ENCODE measurements at places on chromosomes 13 and 19.
A peak's percentile ranks its signal among the peaks of the same experiment; 100 is the strongest.

- DNase-seq = no peak
Observed at GRCh38 chr13:45873491-45874325, 22.2 kb upstream of the SIAH3 start.

- no peak for DNase-seq
Observed at GRCh38 chr13:103908911-103909310, 842.7 kb upstream of the SLC10A2 start.

DNA sequence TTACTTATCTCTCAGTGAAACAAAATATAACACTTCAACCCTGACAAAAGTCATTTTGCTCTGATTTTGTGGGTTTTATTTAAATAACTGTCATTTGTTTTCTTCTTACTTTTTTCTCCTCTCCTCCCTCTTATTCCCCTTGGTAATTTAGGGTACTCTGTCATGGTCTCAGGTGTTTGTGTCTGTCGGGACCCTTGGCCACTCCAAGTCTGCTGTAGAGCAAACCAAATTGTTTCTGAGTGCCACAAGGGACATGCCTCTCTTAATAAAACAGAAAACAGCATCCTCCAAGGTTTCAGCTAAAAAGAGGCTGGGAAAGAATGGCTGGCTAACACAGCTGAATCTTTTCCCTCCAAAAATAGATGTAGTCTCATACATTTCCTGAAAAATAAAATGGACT lies 573.1 kb upstream of the KLF12 start:
- no peak for DNase-seq

DNA sequence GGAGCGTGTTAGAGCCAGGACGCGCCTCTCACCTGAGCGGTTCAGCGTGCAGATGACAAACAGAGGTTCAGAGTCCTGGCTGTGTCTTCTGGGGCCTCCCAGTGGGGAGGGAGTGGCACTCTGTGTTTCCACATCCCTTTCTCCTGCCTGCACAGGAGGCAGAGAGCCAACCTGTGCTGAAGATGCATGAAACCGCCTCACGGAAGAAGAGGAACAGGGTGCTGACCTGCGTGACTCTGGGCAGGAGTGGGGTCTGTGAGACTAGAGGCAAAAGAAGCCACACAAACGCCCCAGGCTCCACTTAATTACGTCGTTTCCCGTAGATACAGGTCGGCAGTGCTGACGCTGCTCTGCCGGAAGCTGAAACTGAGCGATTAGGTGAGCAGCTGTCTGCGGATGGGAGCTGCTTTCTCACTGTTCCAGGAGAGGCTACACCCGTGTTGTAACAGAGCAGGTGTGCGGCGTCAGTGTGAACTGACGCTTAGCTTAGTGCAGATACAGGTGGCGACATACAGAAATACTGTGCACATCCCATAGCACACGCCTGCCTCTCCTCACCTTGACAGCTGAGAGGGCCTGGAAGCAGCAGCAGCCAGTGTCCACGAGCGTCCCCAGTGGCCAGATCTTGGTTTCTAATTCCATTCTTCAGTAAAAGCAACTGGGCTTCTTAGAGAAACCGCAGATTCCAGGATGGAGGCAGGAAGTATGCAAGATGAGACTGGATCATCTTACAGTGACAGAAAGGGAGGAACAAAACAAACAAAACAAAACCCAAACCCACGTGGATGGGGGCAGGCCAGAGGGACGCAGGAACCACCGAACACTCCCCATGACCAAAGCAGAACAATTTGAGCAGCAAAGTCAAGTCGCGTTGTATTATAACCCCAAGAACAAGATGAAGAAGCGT lies 37.7 kb upstream of the MCF2L start:
- no peak for DNase-seq

DNA sequence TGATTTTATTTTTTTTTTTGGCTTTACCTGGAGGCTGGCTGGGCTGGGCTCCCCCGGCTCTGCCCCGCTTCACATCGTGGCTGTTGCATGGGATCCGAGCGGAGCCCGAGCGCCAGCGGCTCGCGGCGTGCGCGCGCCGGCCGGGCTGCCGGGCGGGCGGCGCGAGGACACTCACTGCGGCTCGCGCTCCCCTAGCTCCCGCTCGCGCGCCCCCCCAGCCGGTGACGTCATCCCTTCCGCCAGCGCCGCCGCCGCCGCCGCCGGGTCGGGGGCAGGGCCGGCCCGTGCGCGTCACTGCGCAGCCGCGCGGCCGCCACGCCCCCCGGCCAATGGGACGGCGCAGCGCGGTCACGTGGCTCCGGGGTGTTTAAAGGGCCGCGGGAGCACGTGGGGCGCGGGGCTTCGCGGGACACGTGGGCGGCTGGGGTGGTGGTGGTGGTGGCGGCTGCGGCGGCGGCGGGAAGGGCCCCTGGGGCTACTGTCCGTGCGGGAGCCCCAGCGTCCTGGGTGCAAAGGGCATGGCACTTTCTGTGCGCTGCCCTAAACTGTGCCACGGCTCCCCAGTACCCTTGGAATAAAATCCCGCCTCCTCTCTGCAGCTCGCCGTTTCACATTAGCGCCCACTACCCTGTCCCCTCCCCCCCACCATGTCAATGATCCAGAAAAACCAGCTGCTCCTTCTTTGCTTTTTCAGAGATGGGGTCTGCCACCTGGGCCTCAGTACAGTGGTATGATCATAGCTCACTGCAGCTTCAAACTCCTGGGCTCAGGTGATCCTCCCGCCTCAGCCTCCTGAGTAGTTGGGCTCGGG lies at the start of gene PTPRS:
TSS of gene PTPRS (minus strand) at position 176 of the 811 bp plus-strand sequence. CDS start 54,672 bp downstream, outside the sequence.
- peak; percentile 86 for DNase-seq

- peak; percentile 19 for DNase-seq
Observed at GRCh38 chr19:52343548-52343947, 7.5 kb downstream of the ZNF610 start.

GRCh38 chr19:8150178-8150865 lies 930 bp upstream of the FBN3 start:
- DNase-seq = no peak

DNA sequence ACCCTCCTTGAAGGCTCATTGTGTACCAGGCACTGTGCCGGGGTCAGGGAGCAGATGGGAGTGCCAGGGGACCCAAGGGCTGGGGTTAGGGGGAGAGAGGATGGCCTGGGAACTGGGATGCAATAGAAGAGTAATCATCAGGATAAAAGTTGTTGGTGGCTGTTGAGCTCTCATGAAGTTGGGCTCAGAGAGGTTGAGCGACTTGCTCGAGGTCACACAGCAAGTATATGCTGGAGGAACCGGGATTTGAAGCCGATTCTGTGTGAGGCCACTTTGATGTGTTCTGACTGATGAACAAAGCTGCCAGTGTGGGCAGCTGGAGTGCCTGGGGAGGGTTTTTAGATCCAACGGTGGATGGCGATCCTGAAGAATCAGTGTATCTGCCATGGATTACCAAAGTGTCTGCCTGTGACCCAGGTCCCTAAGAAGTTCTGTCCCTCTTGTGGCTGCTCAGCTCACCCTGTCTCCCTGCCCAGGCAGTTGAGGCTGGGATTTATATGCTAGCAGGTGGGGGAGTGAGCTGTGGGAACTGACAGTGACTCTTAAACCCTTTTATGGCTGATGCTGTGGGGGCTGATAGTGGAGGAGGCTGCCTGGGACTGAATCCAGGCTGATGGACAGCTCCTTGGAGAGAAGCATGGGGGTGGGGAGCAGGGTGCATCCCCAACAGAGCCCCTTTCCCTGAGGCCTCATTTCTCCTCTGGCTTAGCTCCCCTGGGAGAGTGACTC lies 8.3 kb downstream of the ARHGEF18 start:
- no peak for DNase-seq

- peak; percentile 50 for DNase-seq
Observed at GRCh38 chr13:99281811-99282263, 23.7 kb upstream of the GPR18 start.

DNA sequence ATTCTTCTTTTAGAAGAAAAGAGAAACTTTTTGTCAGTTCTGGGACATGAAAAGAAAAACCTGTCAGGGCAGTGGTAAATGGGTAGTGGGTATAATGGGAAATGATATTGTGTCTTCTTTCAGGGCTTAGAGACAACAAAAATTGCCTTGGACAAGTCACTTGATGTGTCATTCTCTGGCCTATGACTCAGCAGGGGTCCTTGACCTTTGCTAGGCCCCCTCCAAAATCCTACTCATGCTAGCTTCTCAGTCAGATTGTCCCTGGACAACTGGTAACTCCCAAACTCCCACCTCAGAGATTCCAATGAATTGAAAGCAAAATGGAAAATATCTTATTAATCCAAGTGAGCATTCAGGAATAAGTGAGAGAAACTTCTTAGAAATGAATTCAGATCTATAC lies 258.8 kb upstream of the SPRY2 start:
- no peak for DNase-seq

DNA sequence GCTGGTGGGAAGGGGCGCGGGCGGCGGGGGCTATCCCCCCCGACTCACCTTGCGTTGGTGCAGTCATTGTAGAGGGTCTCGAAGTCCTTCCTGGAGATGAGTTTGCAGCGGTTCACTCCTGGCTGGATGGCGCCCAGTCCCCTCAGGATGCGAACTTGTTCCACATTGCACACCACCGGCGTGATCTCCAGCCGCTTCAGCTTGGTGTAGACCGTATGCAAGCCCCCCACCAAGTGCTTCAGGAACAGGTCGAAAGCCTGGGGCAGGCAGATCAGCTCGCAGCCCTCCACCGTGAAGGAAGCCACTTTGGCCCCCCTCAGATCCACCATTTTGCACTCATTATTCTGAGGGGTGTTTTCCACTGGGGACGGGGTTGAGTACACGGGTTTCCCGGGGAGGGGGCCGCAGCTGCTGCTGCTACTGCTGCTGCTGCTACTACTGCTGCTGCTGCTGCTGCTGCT lies 1.1 kb downstream of the DACH1 start:
- DNase-seq = no peak

DNA sequence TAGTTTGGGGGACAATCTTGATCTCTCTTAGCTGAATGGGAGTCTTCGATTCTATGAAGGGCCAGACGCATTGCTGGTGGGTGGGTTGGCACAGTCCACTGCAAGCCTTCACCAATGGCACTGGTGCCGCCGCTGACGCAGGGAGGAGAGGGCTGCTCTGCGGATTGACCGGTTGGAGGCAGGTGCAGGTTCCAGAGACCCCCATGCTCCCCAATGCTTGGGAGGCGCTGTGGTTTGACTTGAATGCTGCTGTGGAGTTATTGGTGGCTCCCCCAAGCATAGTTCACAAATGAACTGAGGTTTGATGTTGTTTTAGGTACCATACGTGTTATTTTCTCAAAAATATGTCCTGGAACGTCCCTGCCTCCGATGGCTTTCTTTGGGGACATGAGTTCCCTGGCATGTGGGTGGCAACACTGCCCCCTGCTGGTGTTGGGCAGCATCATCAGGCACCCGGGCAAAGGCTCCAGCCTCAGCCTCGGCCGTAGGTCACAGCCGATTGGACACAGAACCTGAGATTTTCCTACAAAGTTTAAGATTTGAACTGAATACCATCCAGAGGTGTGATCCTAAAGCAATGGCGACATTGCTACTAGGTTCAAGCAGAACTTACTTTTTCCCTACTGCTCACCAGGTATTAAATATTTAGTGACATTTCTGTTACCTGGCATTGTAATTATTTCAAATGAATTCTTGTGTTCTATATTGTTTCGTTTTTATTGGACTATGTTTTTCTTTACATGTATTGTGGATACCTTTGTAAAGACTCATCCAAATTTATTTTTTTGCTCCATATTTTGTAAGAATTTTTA lies 95.5 kb downstream of the ANKRD10 start:
- peak; percentile 81 for DNase-seq

- no peak for DNase-seq
Observed at GRCh38 chr13:50955798-50956197, 46.2 kb downstream of the RNASEH2B start.

GRCh38 chr13:98293103-98293502 lies 116.0 kb upstream of the RNF113B start:
- DNase-seq = no peak

- DNase-seq = no peak
Observed at GRCh38 chr19:49657493-49658138, 8.0 kb downstream of the IRF3 start.

DNA sequence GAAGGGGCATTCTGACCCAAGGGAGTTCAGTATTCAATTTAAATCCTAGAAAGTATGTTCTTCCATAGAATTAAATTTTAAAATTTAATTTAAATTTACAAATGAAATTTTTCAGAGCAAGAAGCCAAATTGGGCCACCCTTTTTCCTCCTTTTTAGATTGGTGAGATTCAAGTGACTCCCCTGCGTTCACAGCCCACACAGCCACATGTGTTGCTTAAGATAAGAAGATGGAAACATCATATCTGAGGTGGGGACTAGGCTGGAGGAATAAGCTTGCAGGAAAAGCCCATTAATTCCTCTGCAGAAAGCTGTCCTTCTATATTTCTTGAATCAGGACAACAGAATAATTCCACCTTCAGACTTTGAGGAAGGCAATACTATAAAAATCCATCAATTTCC lies 392.7 kb upstream of the ZNF507 start:
- no peak for DNase-seq

- no peak for DNase-seq
Observed at GRCh38 chr13:75689686-75690085, 53.6 kb downstream of the LMO7 start.

- no peak for DNase-seq
Observed at GRCh38 chr19:38650172-38650775, 2.8 kb downstream of the ACTN4 start.

DNA sequence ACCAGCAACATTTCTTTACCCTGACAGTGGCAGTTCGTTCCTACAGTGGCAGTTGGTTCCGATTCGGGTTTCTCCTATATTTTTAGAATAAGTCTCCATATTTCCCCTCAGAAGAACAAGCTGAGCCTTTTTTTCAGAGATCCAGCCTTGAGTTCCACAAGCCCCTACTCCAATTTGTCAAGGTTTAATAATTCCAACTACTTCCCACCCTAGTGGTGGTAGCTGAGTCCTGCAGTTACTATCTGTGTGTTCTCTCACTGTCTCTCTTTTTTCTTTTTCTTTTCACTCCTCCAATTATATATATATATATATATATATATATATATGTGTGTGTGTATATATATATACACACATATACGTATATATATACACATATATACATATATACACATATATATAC lies 1347.3 kb downstream of the PCDH9 start:
- DNase-seq = no peak

DNA sequence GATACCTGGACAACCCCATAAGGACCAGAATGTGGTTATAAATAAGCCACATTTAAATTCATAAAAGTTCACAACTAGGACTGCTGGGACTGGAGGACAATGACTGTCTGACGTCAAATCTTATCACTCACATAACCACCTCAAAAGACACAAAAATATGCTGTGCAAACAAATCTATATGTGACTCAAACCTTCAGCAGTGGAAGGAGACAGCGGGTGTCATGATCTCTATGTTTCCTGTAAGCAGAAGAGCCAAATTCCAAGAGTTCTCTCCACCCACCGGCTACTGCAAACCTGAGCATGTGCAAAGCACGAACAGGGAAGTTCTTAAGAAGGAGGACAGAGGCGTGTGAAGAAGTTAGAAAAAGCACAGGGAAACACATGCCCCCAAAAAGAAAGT lies 113.2 kb downstream of the MYCBP2 start:
- DNase-seq = no peak

GRCh38 chr13:109734002-109734785 lies 52.2 kb downstream of the IRS2 start:
- no peak for DNase-seq

GRCh38 chr13:76764429-76764828 lies 121.8 kb downstream of the KCTD12 start:
- peak; percentile 86 for DNase-seq

- no peak for DNase-seq
Observed at GRCh38 chr19:13868663-13869062, 8.3 kb upstream of the NANOS3 start.

GRCh38 chr13:101399365-101399764 lies 16.9 kb downstream of the NALCN start:
- DNase-seq = no peak

GRCh38 chr13:112055036-112055914 lies 11.7 kb upstream of the SOX1 start:
- no peak for DNase-seq

Measured in heart right ventricle (tissue), 16 donors.